ENCODE measurements at places on chromosomes 3 and 15.

DNA sequence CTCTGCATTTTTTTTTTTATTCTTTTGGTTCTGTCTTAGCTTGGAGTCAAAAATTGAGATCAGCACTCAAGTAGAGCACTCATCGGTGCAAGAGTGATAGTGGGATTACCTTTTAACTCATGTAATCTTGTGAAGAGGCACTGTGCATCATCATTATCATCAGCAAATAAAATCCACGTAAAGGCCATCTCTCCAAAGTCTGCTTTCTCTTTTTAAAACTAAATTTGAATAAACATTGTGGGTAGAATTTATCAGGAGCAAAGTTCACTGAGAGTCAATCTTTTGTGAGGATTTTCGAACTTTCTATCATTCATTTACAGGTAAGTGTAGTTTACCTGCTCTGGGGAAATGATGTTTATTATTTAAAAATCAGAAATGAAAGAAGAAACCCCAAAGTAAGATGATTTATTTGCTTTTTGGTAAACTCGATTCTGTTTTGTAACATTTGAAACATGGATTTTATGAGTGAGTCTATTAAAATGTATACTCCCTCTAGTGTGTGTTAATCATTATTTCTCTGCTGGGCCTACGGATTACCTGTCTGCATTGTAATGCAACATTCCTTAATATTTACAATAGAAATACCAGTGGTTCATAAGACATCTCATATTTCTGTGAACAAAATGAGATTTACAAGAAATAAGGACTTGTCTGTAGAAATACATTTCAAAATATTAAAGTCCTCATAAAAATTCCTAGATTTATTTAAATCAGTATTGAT lies 327.7 kb upstream of the NAALADL2 start:
- no peak for DNase-seq

DNA sequence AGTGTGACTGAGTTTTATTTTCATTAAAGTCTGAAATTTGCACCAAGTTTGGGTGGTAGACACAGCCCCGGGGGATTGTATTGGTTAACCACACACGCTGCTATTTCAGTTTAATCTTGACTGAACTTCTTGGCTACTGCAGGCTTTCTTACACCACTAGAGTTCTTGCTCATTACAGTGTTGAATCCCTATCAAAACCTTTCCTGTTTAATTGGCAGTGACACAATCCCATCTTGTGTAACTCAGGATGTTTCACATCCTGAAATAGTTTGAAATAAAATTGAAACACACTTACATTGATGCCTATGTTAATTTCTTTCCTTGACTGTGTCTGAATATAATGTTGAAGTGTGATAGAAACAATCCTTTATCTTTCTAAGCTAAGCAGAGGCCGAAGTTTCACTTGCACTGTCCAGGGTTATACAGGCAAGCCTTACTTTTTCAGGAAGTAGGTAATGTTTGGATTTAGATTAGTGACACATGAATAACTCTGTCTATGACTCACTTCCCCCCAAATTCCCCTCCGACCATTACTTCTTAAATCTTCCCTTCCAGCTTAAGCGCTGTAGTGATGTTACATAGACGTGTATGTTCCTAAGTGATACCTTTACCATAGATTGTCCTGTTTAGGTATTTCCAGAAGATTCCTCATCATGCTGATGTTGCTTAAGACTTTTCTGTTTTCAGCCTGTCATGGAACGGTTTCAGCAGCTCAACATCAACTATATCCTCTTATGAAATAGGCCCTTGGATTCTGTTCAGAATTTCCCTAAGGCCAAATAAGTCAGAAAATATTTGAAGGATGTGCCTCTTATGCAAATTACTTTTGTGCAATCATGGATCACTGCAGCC lies 16.8 kb downstream of the ATG7 start:
- no peak for DNase-seq

GRCh38 chr15:29135309-29135657 lies 134.3 kb downstream of the NSMCE3 start:
- no peak for DNase-seq

DNA sequence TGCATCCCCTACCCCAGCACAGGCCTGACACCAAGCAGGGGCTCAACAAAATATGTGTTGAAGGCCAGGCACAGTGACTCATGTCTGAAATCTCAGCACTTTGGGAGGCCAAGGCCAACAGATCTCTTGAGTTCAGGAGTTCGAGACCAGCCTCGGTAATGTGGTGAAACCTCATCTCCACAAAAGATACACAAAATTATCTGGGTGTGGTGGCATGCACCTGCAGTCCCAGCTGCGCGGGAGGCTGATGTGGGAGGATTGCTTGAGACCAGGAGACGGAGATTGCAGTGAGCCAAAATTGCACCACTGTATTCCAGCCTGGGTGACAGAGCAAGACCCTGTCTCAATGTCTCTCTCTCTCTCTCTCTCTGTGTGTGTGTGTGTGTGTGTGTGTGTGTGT lies 30.7 kb upstream of the CYP11A1 start:
- no peak for DNase-seq

DNA sequence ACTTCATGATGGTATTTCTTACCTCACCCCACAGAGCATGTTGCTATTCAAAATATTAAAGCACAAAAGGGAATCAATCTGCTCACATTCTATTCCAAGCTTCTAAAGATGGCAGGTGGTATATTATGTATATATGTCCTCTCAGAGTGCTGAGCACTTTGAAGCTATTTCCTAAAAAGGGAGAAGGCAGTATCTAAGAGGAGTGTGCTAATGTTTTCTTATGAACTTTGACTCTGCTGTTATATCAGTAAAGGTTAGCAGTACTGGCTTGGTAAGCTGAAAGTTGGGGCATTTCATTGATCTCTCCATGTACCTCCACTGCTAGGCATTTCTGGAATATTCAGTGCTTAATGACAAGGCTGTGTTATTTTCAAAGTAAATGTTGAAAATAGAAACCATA lies 43.4 kb downstream of the IL1RAP start:
- no peak for DNase-seq

DNA sequence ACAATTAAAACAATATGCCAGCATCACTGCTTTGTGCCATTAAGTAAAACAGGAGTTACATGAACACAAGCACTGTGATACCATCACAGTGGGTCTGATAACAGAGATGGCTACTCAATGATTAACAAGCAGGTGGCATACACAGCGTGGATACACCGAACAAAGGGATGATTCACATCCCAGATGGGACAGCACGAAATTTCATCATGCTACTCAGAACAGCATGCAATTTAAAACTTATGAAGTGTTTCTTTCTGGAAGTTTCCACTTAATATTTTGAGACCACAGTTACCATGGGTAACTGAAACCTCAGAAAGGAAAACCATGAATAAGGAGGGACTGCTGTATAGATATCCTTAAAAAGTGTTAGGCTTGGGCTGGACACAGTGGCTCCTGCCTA lies 44.5 kb downstream of the SLC24A1 start:
- no peak for DNase-seq

DNA sequence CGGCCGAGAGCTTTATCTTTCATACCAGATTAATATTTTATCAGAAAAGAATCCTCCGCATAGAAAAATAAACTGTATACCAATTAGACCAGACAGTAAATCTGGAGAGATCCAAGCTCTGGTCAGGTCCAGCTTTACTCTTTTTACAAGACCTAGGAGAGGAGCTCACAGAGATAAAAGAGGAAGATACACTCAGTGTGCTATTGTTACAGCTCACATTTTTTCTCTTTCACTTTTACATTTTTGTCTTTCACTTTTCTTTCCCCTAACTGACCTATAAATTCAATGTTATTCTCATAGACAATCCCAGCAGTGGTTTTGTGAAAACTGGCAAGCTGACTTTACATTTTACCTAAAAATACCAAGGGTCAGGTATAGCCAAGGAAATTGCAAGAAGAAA lies 55.8 kb downstream of the GUCA1C start:
- no peak for DNase-seq

- DNase-seq: no peak
Observed at GRCh38 chr3:20194793-20195460, 8.9 kb upstream of the SGO1 start.

- no peak for DNase-seq
Observed at GRCh38 chr3:11274566-11275142, 2.5 kb downstream of the ATG7 start.

- no peak for DNase-seq
Observed at GRCh38 chr15:63347074-63347857, 34.4 kb downstream of the CA12 start.

DNA sequence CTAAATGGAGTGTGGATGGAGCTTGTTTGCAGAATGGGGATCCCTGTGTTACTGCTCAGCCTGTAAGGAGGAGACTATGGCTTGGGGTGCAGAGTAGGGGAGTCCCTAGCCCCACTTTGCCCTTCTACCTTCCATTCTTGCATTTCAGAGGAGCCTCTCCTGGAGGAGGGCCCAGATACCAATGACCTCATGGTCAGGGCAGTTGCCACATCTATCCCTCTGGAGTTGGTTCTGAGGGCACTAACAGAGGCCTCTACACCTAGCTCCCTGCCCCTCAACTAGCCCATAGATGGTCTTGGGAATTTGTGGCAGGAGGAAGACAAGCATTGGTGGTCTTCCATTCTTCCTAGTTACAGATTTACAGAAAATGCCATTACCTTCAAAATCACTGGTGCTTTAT lies 6.1 kb downstream of the SKOR1 start:
- no peak for DNase-seq

- no peak for DNase-seq
Observed at GRCh38 chr3:14307656-14308302, 94.6 kb upstream of the SLC6A6 start.

GRCh38 chr15:29652595-29652994 lies 169.7 kb downstream of the TJP1 start:
- DNase-seq: no peak
